ENCODE measurements at places on chromosomes 2 and 18.

DNA sequence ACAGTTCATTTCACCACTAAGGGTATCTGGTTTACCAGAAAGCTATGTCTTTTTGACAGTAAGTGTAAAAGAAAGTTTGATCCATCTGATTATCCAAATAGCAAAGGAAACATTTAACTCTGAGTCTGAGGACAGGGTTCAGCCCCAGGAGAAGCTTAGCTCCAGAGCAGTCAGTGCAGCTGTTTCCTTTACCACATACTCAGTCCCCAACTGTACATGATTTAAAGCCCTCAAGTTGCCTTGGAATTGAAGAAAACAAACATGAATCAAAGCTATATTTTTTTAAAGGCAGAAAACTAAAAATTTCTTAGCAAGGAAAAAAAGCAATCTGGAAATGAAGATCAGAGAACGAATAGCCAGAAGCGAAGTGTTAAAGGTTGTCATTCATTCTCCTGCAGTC is 746.0 kb downstream of the METTL4 start:
- DNase-seq = no peak

GRCh38 chr2:44804406-44805265 is 136.9 kb upstream of the SIX3 start:
- DNase-seq = no peak

GRCh38 chr18:35484034-35484433 is 13.7 kb downstream of the INO80C start:
- no peak for DNase-seq

DNA sequence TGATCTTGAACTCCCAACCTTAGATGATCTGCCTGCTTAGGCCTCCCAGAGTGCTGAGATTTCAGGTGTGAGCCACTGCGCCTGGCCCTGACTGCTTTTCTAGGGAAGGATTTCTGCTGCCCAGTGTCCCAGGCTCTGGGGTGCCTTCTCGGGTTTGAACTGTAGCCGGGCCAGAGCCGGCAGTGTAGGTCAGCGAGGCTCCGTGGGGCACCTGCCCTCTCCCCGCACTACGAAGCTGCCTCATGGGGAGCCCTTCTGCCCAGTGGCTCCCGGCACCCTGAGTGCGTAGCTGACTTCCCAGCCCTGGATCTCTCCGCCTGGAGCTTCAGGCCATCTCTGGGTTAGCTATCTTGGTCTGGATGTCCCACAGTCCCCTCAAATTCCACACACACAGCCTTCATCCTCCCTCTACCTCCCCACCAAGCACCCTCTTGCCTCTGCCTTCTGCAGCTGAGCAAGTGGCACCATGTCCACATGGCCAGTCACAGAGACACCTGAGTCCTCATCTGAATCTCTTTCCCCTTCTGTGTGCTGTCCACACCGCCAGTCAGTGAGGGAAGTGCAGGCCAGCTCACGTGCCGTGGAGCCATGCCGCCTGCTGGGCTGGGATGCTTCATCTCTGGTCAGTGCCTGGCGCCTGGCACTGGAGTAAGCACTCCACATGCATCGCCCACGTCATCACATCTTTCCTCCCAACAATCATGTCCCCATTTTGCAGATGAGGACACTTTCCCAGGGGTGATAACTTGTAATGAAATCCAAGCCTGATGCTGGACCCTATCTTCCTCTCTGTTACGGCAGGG is 69.2 kb downstream of the EDAR start:
- no peak for DNase-seq

DNA sequence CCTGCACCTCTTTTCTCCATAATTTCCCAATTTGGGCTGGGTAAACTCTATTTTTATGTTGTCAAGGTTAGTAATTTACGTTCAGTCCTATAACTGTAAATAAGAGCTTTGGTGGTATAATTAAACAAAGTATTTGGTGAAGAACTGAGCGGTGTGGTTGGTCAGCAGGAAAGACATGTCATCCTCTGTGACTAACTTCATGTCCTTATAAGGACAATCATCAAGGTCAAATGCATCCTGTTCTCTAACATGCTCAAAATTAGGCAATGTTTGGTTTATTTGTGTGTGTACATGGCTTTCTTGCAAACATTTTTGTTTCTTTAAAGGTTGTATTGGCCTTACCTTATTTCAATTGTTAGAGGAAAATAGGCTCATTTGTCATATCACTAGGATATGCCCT is 121.5 kb upstream of the NABP1 start:
- DNase-seq = no peak

- no peak for DNase-seq
Observed at GRCh38 chr2:118431997-118432396, 343.7 kb downstream of the INSIG2 start.

GRCh38 chr18:10453806-10454680 is at the start of gene APCDD1:
Gene APCDD1, plus strand, starts transcription at chr18:10454635. Its CDS starts 347 bp downstream, at chr18:10454982.
- peak; percentile 34 for DNase-seq

GRCh38 chr2:21642647-21643046 is 518.9 kb downstream of the TDRD15 start:
- no peak for DNase-seq

DNA sequence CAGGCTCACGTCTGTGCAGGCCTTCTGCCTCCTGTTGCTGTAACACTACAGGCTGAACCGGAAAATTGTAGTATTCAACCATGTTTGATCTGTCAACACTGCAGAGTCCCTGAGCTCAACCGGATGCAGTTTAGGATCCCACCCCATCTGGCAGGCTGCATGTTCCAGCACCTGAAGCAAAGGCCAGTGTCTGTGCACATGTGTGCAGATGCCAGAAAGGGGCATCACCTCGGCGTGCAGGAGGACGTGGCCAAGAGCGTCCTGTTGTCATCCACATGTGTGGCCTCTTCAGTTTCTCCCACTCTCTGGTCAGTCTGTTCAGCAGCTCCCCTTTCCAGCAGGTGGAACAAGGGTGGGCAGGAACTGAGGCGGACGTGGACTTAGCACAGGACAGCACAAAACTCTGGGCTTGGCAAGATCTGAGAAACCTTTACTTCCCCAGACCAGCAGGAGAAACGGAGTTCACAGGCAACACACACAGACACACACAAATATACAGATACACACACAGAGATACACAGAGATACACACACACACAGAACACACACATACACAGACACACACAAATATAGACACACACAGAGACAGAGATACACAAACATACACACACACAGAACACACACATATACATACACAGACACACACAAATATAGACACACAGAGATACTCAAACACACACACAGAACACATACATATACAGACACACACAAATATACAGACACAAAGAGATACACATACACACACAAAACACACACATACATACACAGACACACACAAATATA is 111.3 kb downstream of the NDUFA10 start:
- no peak for DNase-seq

DNA sequence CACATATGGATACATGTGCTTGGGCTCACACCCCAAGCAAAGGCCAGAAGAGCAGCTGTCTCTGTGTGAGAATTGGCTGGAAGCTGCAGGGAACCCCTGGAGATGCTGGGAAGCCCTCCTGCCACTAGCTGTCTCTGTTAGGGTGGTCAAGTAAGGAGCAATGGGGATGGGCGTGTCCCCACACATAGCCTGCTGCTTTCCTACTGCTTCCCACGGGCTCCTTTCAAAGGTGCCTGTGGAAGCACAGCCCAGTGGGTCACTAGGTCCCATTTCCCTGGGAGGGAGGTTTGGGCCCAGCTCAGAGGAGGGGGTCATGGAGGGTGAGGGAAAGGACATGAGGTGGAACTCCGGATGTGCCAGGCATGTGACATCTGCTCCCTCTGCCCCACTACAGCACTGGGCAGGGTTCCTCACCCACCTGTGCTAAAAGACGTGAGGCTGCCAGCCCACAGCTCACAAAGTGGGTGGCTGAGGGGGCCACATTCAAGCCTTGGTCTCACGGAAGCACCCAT is 24.4 kb upstream of the MAL start:
- no peak for DNase-seq

DNA sequence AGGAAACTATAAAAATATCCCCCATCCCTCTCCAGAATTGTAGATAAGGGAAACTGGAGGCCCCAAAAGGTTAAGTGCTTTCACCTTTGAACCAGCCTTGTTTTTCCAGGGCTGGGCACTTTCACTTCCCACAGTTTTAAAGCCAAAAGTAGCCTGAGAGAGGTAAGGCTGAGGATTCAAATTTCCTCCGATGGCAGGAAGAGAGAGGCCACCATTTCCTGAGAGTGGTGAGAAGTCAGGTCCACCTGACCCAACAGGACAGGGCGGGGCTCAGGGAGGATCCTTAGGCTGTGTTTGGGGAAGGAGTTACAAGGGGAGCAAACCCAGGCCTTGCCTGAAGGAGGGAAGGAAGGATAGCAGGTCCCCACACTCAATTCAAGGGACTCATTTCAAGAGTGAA is 4.7 kb upstream of the TEX261 start:
- DNase-seq = no peak

DNA sequence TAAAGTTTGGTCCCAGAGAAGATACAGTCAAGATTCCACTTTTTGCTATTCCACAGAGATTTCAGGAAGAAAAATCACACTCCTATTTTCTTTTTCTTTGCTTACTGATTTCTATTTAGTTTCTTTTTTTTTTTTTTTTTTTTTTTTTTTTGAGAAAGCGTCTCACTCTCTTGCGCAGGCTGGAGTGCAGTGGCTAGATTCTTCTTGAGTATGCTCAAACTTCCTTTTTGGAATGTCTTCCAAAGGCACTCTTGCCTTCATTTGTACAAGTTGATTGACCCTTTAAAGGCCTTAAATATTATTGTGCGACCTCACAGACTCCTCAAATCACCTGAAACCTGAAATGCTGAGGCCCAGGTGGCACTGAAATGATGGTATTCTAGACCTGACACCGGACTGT is 9.6 kb downstream of the SCN1A start:
- no peak for DNase-seq

GRCh38 chr18:3596637-3597384 is 146.8 kb downstream of the TGIF1 start:
- DNase-seq = no peak

GRCh38 chr2:111900859-111901258 is 2.5 kb downstream of the MERTK start:
- DNase-seq = no peak

Data from NCI-H774 (cell line).